Mucosa of gallbladder (tissue), 1 donor: ENCODE measurements at places on chromosomes 6 and 20. TPM values are rescaled to one million over a fixed set of nuclear protein-coding genes. Genes with fewer than 3 reads are reported as not detected.

GRM1 gene
- total RNA-seq: not detected

LGSN gene
- total RNA-seq: 0.06 TPM

DDX27 gene
- 32.6 TPM for total RNA-seq

PPP1R10 gene
- 95.6 TPM for total RNA-seq

PPP1R16B gene
- 4.1 TPM for total RNA-seq

BPIFA1 gene
- not detected for total RNA-seq

FABP7 gene
- not detected for total RNA-seq

TRIM15 gene
- total RNA-seq: 19.6 TPM

DUSP15 gene
- total RNA-seq: 2.8 TPM

LY6G6C gene
- not detected for total RNA-seq

CYP24A1 gene
- not detected for total RNA-seq

CST2 gene
- not detected for total RNA-seq

EGFL8 gene
- total RNA-seq: 13.6 TPM

ATP5F1E gene
- 60.1 TPM for total RNA-seq

RAB23 gene
- total RNA-seq: 38.7 TPM

BTN1A1 gene
- total RNA-seq: not detected

SLC16A10 gene
- 2.2 TPM for total RNA-seq

BPI gene
- total RNA-seq: 0.72 TPM

RING1 gene
- 50.9 TPM for total RNA-seq

CRISP3 gene
- total RNA-seq: 7.5 TPM

EYS gene
- not detected for total RNA-seq

HLA-DRA gene
- total RNA-seq: 375 TPM

TSHZ2 gene
- 42.9 TPM for total RNA-seq

RCAN2 gene
- 61.7 TPM for total RNA-seq

PRR18 gene
- not detected for total RNA-seq

BMP5 gene
- 2.4 TPM for total RNA-seq

PLTP gene
- 111 TPM for total RNA-seq

PRSS16 gene
- 35.1 TPM for total RNA-seq

SEMG1 gene
- total RNA-seq: 1.1 TPM

BTNL2 gene
- total RNA-seq: not detected

TCP11 gene
- not detected for total RNA-seq

UBE2C gene
- 2.9 TPM for total RNA-seq

SLC22A7 gene
- 0.37 TPM for total RNA-seq

HLA-DRB5 gene
- total RNA-seq: 48.0 TPM

NHLRC1 gene
- total RNA-seq: 1.9 TPM

FAM83C gene
- not detected for total RNA-seq

OVOL2 gene
- 11.1 TPM for total RNA-seq

ZSCAN26 gene
- total RNA-seq: 17.2 TPM

SPATS1 gene
- total RNA-seq: not detected

RAMACL gene
- total RNA-seq: 1.1 TPM

RHAG gene
- 0.52 TPM for total RNA-seq

ADGB gene
- not detected for total RNA-seq

TCFL5 gene
- 8.2 TPM for total RNA-seq

PRND gene
- not detected for total RNA-seq

TREML1 gene
- total RNA-seq: 1.1 TPM

PRKN gene
- total RNA-seq: 9.3 TPM

ANKRD66 gene
- not detected for total RNA-seq

NKX2-4 gene
- not detected for total RNA-seq
